Thymus (tissue), 14 donors: ENCODE measurements at places on chromosomes 6 and 20. TPM values are rescaled to one million over a fixed set of nuclear protein-coding genes. Genes with fewer than 3 reads are reported as not detected.

- no peak overlapping the region for H3K27ac ChIP-seq
- H3K27me3 ChIP-seq = no peaks in the 10 kb centered on the region
- H3K4me3 ChIP-seq = no peak overlapping the region
- no peaks in the 10 kb centered on the region for H3K4me1 ChIP-seq
- H3K36me3 ChIP-seq = no peaks in the 10 kb centered on the region
These were observed 99.5 kb downstream of the FOXC1 start for GRCh38 chr6:1709234-1709641.

- H3K27ac ChIP-seq = no peak overlapping the region
- no peak for DNase-seq
- no peak overlapping the region for H3K4me3 ChIP-seq
These were observed 34.9 kb upstream of the UTRN start for GRCh38 chr6:144250276-144250675.

ZBTB46 gene
- 3.7 TPM for polyA plus RNA-seq

COL21A1 gene
- 3.5 TPM for polyA plus RNA-seq

NOX3 gene
- not detected for polyA plus RNA-seq

OPRL1 gene
- polyA plus RNA-seq = 1.1 TPM
